ENCODE measurements at places on chromosomes 2 and 18. TPM values are rescaled to one million over a fixed set of nuclear protein-coding genes. Genes with fewer than 3 reads are reported as not detected.

Gene TP53I3
- 1.6 TPM for total RNA-seq

Gene FASTKD2
- 41.5 TPM for total RNA-seq

Gene MDH1
- 65.7 TPM for total RNA-seq

Gene GPC1
- total RNA-seq: 123 TPM

Gene LYG2
- not detected for total RNA-seq

Gene LINC00305
- total RNA-seq: not detected

Gene GLI2
- 23.1 TPM for total RNA-seq

Gene SLC4A5
- 0.11 TPM for total RNA-seq

Gene DYNAP
- not detected for total RNA-seq

Gene SCN7A
- total RNA-seq: 2.9 TPM

Gene SPDYA
- total RNA-seq: 0.32 TPM

Gene CYRIA
- total RNA-seq: 7.1 TPM

Gene RGPD3
- 0.75 TPM for total RNA-seq

Gene SLC19A3
- 16.5 TPM for total RNA-seq

Gene DSC2
- 4.4 TPM for total RNA-seq

Gene IER3IP1
- 10.0 TPM for total RNA-seq

Gene ASXL3
- total RNA-seq: 6.6 TPM

Gene GALNT3
- 0.64 TPM for total RNA-seq

Gene ESPNL
- not detected for total RNA-seq

Gene C2orf80
- not detected for total RNA-seq

Gene LOXHD1
- not detected for total RNA-seq

Gene NEU2
- not detected for total RNA-seq

Gene RELCH
- 26.4 TPM for total RNA-seq

Gene LYPD6B
- not detected for total RNA-seq

Gene TNFRSF11A
- 2.7 TPM for total RNA-seq

Gene PJVK
- total RNA-seq: not detected

Gene KLHL41
- 0.21 TPM for total RNA-seq

Gene FAP
- 16.7 TPM for total RNA-seq

Gene CYBRD1
- 222 TPM for total RNA-seq

Gene SAG
- not detected for total RNA-seq

Gene PTMA
- total RNA-seq: 745 TPM

Gene CDK5R2
- not detected for total RNA-seq

Gene NYAP2
- total RNA-seq: not detected

Gene PSTPIP2
- total RNA-seq: 1.6 TPM

Gene MAB21L4
- not detected for total RNA-seq

Gene SF3B1
- total RNA-seq: 88.6 TPM

Gene AKAIN1
- total RNA-seq: not detected

Gene PROC
- not detected for total RNA-seq

Gene SIX2
- total RNA-seq: 22.2 TPM

Gene GCC2
- 7.6 TPM for total RNA-seq

Gene SGPP2
- 0.21 TPM for total RNA-seq

Gene ATL2
- 49.1 TPM for total RNA-seq

Gene COL4A3
- total RNA-seq: 1.1 TPM

Gene RABL2A
- 5.5 TPM for total RNA-seq

Gene POU3F3
- 0.21 TPM for total RNA-seq

Gene RUFY4
- total RNA-seq: not detected

Gene GALNT14
- total RNA-seq: not detected

Gene MDH1B
- total RNA-seq: not detected

Gene AMER3
- not detected for total RNA-seq

Gene ELOA2
- total RNA-seq: not detected

Gene SDC1
- 0.32 TPM for total RNA-seq

Gene CDH20
- total RNA-seq: not detected

Gene CIDEA
- total RNA-seq: not detected

Gene ACOXL
- total RNA-seq: not detected

Gene COLEC11
- total RNA-seq: 0.75 TPM
